ENCODE measurements at places on chromosomes 2 and 18. TPM values are rescaled to one million over a fixed set of nuclear protein-coding genes. Genes with fewer than 3 reads are reported as not detected.

DNA sequence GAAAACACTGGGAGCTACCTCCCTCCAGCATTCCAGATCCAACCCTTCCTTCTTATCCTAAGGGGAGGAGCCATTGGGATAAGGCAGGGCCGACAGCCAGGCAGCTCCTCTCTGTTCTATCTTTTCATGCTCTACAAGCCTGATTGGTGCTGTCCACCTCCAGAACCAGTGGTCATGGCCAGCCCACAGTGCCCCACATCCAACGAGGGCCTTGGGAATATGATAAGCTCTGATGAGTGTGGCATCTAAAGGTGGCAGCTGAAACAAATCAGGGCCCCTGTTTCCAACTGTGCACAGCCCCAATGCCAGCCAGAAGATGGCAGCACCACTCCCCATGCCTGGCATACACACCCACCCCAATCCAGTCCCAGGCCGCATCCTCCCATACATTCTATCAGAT, 329.3 kb downstream of the C1D start:
- H3K27me3 ChIP-seq = no peaks in the 10 kb centered on the region
- no peaks in the 10 kb centered on the region for H3K4me1 ChIP-seq
- H3K36me3 ChIP-seq = no peaks in the 10 kb centered on the region

GRCh38 chr2:151367571-151367970, 10.2 kb downstream of the TNFAIP6 start:
- H3K4me1 ChIP-seq = no peaks in the 10 kb centered on the region
- no peak for DNase-seq
- H3K4me3 ChIP-seq = no peak overlapping the region
- no peak overlapping the region for H3K27ac ChIP-seq
- no peaks in the 10 kb centered on the region for H3K36me3 ChIP-seq
- H3K27me3 ChIP-seq = no peaks in the 10 kb centered on the region

DNA sequence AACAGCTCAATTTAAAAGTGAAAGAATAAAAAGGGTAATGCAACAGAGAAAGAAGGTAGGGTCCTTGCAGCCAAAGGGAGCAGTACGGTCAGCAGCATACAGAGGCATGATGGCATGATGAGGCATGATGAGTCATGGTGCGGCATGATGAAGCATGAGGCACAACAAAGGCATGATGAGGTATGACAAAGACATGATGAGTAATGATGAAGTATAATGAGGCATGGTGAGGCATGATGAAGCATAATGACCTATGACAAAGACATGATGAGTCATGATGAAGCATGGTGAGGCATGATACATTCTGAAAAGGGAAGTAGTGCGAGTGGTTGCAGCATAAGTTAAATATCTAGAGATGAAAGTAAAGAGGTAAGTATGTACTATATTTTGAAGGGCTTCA, 673.2 kb downstream of the TMEM182 start:
- no peaks in the 10 kb centered on the region for H3K4me1 ChIP-seq
- H3K36me3 ChIP-seq = no peaks in the 10 kb centered on the region
- H3K4me3 ChIP-seq = no peak overlapping the region
- H3K27me3 ChIP-seq = no peaks in the 10 kb centered on the region
- DNase-seq = no peak
- H3K27ac ChIP-seq = no peak overlapping the region

DNA sequence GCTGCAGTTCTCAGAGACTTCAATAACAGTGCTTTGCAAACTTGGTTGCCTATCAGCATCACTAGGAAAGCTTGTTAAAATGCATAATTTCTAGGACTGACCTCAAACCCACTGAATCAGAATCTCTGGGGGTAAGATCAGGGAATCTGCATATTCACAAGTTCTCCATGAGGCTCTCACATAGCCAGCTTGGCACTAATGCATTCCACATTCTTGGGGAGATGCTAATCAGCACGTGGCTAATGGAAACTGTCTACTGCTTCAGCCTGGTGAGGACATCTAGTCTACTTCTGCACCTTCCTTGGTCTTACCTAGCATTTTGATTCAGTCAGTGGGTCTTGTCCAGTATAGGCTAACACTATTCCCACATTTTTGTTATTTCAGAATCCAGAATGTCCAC, 56.3 kb downstream of the RBKS start:
- no peak overlapping the region for H3K27ac ChIP-seq
- no peaks in the 10 kb centered on the region for H3K4me1 ChIP-seq
- H3K36me3 ChIP-seq = no peaks in the 10 kb centered on the region
- H3K4me3 ChIP-seq = no peak overlapping the region
- no peaks in the 10 kb centered on the region for H3K27me3 ChIP-seq

C2orf81 gene
- total RNA-seq = 1.4 TPM

THUMPD2 gene
- total RNA-seq = 7.8 TPM

DNA sequence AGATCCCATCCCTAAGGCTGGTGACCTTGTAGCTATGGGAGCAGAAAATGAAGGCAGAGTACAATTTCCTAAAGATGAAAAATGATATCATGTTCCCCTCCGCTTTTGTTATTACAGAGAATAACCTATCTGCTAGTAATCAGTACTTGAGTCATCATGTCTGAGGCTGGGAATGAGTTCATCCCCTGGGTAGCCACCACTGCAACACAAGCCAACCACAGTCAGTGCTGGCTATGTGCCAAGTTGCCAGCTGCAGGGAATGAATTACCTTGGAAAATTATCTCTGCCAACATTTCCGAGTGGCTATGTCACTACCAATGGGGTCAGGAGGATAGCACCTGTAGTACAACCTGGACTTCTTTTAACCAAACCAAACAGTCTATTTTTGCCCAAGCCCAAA, 1094.7 kb upstream of the DDX18 start:
- no peak for DNase-seq
- no peaks in the 10 kb centered on the region for H3K27me3 ChIP-seq
- no peak overlapping the region for H3K4me3 ChIP-seq

- DNase-seq = no peak
- H3K36me3 ChIP-seq = no peaks in the 10 kb centered on the region
- no peaks in the 10 kb centered on the region for H3K4me1 ChIP-seq
- no peak overlapping the region for H3K4me3 ChIP-seq
- no peak overlapping the region for H3K27ac ChIP-seq
Measured at GRCh38 chr2:10924441-10924840, 12.7 kb downstream of the KCNF1 start.

ITGA4 gene
- 3.4 TPM for total RNA-seq

SYT4 gene
- total RNA-seq = 1.1 TPM

DNA sequence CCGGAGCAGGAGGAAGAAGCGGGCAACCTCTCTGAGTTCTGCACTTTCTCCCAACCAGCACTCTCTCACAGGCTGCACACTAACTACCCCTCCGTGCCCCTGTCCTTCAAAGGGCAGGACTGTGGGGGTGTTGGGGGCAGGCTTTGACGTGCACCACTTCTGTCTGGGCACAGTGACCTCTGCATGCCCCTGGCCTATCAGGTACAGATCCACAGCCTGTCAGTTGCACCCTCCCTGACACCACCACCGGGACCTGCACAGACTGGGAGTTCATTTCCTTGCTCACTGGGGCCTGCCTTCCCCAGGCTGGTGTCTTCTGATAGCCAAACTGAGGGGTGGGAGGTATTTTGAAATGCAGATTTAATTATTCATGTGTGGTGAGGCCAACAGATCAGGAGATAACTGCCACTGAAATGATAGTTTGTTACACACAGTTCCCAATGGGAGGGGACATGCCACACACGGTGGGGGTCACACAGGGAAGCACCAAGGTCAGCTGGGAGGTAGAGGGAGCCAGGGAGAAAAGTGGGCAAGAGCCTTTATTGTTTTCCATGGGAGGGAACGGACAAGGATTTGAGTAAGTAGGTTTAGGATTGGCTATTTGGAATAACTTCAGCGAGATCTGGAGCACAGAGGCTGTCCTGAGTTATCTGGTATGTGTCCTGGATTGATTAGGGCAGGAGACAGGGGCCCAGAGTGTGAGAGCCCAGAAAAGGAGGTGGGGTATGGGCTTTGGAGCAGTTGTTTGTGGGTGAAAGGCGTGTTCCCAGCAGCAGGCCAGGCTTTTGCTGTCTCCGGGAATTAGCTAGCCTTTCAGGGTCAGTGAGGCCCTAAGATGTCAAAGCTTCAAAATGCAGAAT, 251.6 kb downstream of the AFF3 start:
- no peaks in the 10 kb centered on the region for H3K36me3 ChIP-seq
- no peak overlapping the region for H3K4me3 ChIP-seq
- no peak for DNase-seq
- no peak overlapping the region for H3K27ac ChIP-seq

DNA sequence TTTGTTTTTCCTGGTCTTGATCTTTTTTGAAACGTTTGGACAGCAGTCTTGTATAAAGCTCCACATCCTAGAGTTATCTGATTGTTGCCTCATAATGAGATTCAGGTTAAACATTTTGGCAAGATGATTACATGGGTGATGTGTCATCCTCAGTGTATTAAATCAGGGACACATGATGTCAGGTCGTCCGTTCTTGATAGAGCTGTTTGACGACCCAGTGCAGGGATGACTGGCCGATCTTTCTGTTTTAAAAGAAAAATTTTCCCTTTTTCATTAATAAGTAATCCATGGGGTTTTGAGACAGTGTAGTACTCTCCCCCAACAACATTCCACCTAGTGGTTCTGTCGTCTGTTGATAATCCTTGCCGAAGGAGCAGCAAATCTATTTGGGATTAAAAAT, 44.5 kb upstream of the SERPINB2 start:
- no peaks in the 10 kb centered on the region for H3K4me1 ChIP-seq
- H3K36me3 ChIP-seq = no peaks in the 10 kb centered on the region
- peaks cover 5% of the 10 kb centered on the region for H3K27me3 ChIP-seq
- no peak overlapping the region for H3K27ac ChIP-seq

DNA sequence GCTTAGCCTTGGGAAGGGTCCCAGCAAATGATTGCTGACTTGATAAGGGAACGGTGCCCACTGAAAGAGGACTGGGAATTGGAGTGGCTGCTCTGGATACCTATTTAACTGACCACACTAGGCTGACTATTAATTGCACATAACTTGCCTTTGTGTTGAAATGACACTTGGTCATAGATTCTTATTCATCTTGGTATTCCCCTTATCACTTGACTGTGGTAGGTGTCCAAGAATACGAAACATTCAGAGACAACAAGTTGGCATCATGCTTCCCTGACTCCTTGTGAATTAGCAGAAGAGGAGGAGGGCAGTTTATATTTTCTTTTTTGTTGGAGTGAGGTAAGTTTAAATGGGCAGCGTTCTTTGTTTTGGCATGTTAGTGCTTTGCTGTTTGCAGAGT, 13.4 kb downstream of the FMNL2 start:
- H3K27me3 ChIP-seq = no peaks in the 10 kb centered on the region
- H3K36me3 ChIP-seq = peaks cover 7% of the 10 kb centered on the region
- no peak overlapping the region for H3K4me3 ChIP-seq
- no peaks in the 10 kb centered on the region for H3K4me1 ChIP-seq
- H3K27ac ChIP-seq = no peak overlapping the region
- no peak for DNase-seq

DNA sequence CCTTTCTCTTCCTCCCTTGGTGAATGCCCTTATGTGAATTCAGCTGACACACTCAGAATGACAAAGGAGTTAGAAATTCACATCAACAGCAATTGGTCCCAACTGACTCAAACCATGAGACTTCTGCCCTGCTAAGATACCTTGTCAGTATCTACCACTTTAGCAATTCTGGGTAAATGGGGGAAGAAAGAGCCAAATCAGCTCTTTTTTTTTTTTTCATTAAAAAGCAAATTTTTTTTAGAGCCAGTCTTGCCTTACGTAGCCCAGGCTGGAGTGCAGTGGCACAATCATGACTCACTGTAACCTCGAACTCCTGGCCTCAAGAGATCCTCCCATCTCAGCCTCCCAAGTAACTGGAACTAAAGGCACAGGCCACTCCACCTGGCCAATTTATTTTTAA, 1.7 kb upstream of the PPP4R1 start:
- no peak overlapping the region for H3K4me3 ChIP-seq
- no peaks in the 10 kb centered on the region for H3K36me3 ChIP-seq
- peaks cover 39% of the 10 kb centered on the region for H3K4me1 ChIP-seq

DNA sequence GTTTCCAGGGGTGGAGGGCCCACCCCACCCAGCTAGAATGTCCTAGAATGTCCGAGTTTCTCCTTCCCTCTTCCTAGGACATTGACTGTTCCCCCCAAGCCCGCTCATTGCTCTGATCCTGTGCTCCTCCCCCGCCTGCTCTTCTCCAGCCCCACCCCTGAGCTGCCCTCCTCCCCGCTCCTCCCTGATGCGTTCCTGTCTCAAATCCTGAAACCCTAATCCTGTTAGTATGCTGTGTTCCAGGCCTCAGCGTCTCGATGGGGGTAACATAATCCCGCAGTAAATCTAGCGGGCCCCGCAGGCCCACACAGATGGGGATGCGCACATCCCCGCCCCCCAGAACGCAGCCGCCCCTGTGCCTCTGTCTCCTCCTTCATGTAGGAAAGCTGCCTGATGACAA, 51.3 kb downstream of the NRP2 start:
- peaks cover 29% of the 10 kb centered on the region for H3K36me3 ChIP-seq
- H3K27ac ChIP-seq = no peak overlapping the region
- no peak overlapping the region for H3K4me3 ChIP-seq
- DNase-seq = no peak
- no peaks in the 10 kb centered on the region for H3K27me3 ChIP-seq

GRCh38 chr2:3117650-3118216, 259.9 kb downstream of the EIPR1 start:
- H3K27me3 ChIP-seq = peaks cover 14% of the 10 kb centered on the region
- no peak overlapping the region for H3K27ac ChIP-seq
- H3K36me3 ChIP-seq = no peaks in the 10 kb centered on the region

EVX2 gene
- not detected for total RNA-seq

GRCh38 chr2:217434180-217434975, 568.4 kb downstream of the TNS1 start:
- no peaks in the 10 kb centered on the region for H3K36me3 ChIP-seq
- H3K27ac ChIP-seq = peak overlapping the region; percentile 8
- DNase-seq = peak; percentile 91
- no peaks in the 10 kb centered on the region for H3K27me3 ChIP-seq
- H3K4me1 ChIP-seq = no peaks in the 10 kb centered on the region
- H3K4me3 ChIP-seq = no peak overlapping the region

DNA sequence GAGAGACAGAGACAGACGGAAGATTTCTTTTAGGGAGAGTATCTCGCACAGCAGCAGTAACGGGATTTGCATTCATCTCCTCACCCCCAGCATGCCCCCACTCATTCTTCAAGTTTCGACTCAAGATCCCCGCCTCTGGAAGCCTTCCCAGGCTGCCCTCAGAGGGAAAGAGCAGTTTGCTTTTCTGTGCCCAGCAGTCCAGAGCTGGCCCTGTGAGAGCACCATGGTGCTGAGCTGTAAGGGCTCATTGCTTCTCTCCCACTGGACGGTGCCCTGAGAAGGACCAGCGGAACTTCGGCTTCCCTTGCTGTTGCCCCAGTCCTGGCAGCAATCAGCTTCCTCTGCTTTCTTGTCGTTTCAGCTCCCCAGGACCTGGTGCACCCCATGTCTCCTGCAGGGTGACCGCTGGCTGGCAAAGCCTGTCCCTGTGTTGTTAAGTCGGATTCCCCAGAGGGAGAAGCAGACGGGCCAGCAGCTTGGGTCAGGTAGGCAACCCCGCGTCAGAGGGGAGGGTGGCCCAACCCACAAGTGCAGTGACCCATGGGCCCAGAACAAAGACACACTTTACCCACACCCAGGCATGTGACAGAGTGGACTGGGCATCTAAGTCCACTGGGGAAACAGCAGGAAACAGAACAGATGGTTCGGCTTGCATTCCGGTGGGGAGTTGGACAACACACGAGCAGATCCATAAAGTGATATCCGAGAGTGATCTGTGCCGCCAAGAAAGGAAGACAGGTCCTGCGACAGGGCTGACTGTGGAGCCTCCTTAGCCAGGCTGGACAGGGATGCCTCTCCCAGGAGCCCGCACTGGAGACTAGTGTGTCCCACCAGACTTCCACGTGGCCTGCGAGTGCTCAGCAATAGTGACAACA, 36.6 kb downstream of the TMEM177 start:
- no peak overlapping the region for H3K4me3 ChIP-seq
- DNase-seq = no peak
- no peaks in the 10 kb centered on the region for H3K36me3 ChIP-seq
- H3K4me1 ChIP-seq = no peaks in the 10 kb centered on the region
- no peak overlapping the region for H3K27ac ChIP-seq

ZNF385B gene
- 0.28 TPM for total RNA-seq

- no peak for DNase-seq
- H3K4me3 ChIP-seq = peak within 1 kb of the TSS; percentile 55
- H3K27ac ChIP-seq = peak within 1 kb of the TSS; percentile 56
Measured at GRCh38 chr2:120346026-120346666, at the start of gene INHBB. Gene INHBB, plus strand, starts transcription at chr2:120346136. Its CDS starts 53 bp downstream, at chr2:120346189.

Data from heart right ventricle (tissue), 16 donors.